ENCODE measurements at places on chromosomes 6 and 20.

- DNase-seq = no peak
Observed at GRCh38 chr6:34423254-34423653, 2.6 kb downstream of the RPS10 start.

- no peak for DNase-seq
Observed at GRCh38 chr20:37522260-37523011, 1.4 kb downstream of the NNAT start.

DNA sequence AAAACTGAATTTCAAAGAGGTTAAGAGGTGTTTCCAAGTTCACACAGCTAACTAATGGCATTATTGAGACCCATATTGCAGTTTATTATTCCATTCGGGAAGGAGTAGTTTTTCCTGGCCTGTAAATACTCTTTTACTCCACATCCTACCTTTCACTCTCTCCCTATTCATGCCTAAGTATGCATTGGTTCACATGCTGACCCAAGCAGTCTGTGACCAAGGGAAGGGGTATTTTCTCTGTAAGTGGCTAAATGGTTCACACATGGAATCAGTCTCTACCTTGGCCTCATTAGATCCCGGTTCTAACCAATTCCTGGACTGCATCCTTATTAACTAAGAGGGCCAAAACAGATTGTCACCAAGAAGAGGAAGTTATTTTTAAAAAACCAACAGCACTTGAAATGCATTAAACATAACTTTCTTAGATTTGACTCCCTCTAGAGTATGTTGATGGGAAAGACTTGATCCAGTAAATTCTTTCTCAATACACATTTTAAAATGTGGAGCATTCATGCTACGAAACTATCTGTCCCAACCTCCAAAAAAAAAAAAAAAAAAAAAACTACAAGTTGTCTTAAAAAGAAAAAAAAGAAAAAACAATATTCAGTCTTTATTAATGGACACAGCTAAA lies 17.8 kb upstream of the RSPO3 start:
- DNase-seq = no peak

DNA sequence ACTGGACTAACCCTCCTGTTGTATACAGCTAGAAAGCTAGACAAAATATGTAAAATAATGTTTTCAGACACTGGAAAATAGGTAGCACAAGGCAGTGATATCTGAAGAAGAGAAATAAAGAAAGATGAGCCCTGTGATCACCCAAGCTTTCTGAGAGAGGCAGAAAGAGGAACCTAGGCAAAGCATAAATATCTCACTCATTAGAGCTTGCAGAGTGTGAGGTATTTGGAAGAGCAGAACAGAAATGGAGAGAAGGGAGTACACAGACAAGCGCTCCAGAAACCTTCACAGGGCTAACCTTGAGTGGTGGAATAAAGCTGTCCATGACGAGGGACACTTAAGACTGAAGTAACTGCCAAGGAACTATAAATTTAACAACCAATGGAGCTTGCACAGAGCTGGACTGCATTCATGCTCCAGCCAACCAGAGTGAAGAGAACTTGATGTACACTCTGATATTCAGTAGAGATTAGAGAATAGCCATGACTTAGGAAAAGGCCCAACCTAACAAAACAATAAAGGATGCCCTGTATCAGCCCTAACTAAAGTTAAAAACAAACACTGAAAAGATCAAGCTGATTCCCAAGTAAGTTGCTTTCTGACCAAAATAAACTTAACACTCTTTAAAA lies 280.9 kb upstream of the STXBP5 start:
- no peak for DNase-seq

DNA sequence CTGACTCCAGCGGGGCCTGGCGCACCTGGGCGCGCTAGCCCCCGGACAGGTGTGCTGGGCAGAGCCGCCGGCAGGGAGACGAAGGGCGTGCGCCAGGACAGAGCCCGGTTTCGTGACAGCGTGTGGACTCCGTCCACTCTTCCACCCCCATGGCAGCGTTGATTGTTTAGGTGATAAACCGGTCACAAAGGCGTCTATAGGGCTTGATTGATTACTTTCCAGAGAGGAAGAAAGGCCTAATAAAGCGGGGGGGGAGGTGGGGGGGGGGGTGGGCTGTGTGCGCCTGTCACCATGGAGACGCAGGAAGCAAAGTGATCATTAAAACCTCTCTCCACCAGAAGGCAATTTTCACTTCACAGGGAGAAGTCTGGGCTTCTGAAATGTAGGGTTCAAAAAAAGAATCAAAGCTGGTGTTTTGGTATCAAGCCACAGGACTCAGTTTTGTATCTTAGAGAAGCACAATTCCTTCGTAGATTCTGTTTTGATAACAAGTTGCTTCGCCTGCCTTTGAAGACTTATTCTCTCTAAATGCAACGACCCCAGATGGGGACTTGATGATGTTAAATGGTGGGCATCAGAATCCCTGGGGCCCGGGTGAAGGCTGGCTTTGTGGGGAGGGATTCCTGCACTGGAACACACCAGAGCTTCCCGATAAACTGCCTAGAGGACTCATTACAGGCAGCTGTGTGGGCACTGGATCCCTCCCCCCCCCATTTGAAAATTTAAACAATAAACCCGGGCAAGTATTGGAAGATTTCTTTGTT lies 1.4 kb downstream of the PHACTR3 start:
- no peak for DNase-seq

DNA sequence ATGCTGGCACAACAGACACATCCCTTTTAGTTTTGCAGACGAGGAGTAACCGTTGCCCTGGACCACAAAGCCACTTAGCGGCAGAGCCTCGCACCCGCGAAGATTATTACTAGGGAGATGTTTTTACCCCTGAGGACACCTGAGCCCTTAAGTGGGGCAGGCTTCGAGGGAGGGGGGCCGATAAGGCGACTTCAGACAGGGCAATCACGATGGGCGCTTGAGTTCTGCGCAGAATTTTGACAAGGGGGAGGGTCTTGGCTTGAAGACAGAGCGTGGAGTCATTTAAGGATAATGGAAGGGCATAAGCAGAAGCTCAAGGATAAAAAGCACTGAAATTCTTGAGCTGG lies 650 bp upstream of the TTK start:
- DNase-seq = no peak

GRCh38 chr6:84019141-84019841 lies 14.3 kb upstream of the MRAP2 start:
- DNase-seq = no peak

DNA sequence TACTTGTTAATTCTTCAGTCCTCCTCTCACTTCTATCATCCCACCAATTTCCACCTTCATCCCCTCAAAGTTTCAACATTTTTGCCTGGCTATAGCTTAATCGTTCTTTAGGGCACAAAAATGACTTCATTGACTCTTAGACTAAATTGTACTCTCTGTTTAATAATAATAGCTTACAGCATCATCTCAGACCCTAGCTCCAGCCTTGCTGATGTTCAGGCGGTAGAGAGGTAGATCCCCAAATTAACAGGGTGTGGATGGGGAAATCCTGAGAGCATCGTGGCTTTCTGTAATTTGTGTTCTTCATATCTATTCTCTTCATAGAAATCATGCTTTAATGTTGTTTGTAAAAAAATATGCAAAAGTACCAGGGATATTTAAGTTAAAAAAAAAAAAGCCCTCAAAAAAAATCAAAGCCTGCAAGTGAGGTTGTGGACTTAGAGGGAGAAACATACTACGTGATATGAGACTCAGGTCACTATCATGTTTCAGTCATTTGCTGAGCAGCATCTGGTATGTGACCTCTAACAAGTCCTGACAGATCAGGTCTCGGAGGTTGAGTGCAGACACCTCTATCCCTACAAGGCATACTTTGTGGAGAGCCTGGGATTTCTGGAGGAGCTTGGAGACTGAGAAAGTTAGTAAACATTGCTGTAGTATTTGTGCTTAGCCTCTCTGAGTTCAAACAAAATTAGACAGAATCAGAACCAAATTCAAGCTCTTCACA lies 1063.3 kb upstream of the CITED2 start:
- DNase-seq = no peak
